Calu3 (cell line): ENCODE measurements at places on chromosomes 7 and 10.

DNA sequence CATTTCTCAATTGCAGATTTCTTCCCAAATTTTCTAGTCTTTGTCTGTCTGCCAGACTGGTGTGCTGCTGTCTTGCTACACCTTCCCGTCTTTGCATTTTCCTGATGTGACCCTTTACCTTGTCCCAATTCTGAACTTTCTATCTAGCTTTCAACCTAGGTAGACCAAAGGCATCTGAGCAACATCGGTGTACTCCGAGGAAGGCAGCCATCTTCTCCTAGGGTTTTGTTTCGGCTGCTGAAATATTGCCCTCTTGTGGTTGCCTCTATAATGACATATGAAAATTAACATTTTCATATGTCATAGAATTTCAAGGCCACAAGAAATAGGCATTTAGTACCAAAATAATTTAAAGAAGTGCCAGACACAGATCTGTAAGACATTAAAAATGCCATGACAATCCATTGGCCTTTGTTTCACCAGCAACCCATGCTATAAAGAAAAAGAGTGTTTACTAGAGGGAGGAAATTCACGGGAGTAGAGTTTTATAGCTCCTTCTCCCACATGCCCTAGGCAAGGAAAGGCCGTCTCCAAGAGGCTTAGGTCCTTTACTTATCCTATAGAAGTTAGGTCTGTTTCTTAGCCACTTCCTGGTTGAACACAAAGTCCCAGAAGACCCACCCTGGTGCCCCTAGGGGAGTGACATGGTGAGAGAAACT, 23.4 kb downstream of the OR9A2 start:
- DNase-seq: peak; percentile 15

DNA sequence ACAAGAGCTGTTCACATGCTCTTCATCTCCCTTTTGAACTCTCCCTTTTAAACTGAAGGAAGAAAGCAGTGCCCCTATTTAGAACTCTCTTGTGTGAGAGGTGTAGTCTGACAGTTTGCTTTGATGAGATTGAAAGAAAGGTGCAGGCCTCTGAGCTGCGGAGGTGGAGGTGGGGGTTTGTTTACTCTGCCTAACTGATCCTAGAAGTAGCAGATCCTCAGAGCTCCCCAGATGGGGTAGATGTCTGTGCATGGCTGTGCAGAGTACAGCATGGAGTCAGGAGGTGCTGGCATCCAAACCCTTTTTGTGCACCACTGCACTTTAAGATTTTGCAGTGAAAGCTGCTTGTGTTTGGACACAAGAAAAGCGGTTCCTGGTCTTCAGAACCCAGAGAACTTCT, 58.3 kb downstream of the MINDY4 start:
- no peak for DNase-seq

DNA sequence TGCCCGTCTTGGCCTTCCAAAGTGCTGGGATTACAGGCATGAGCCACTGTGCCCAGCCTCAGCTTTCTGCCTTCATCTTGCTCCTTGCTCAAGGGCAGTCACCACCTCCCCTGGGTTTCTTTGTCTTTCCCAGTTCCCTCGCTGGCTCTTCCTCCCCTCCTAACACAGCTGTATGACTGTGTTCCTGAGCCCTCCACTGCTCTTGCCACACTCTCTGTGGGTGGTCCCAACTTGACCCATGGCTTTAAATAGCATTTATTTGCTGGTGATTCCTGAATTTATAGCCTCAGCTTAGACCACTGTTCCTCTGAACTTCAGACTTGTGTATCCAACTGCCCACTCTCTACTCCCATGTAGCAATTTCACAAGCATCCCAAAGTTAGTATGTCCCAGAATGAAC, 181.3 kb downstream of the BAMBI start:
- DNase-seq: no peak

- no peak for DNase-seq
These were observed 279.4 kb downstream of the PLXNA4 start for GRCh38 chr7:132296820-132297219.

DNA sequence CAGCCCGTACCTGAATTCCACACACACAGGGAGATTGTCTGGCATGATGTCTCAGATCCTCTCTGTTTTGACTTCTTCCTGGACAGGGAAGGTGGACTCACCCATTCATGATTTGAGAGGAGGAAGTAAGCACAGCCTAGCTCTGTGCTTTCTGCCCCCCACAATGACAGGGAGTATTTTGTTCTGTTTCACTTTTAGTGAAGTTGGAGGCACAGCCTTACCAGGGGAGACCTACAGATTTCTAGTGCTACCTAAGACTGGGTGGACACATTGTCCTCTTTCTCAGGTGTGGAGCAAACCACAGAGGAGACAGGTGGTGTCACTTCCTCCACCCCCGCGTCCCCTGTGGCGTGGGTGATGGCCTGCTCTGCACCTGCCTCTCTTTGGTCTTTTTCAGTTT, 408.6 kb upstream of the PFKP start:
- no peak for DNase-seq

DNA sequence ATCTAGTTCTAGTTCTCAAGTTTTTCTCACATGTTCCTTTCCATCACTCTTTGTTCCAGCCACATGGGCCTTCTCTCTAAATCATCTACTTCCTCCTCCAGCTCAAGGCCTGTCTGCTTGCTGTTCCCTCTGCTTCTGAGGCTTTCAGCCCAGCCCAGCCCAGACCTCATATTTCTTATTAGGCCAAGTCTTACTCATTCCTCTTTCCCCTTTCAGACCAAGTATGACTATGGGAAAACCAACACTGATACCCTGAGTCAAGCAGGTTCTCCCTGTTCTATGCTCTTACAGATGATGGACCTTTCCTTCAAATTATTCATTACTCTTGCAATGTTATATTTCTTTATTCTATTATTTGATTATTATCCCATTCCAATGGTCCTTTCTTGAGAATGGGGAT, 80.3 kb upstream of the SEM1 start:
- DNase-seq: no peak

GRCh38 chr10:24862589-24862988, 89.8 kb downstream of the PRTFDC1 start:
- no peak for DNase-seq

- no peak for DNase-seq
These were observed 436 bp downstream of the GNB2 start for GRCh38 chr7:100673942-100674410.
